Activated CD4-positive, alpha-beta T cell treated with anti-CD3 and anti-CD28 coated beads, Interleukin-2, Interleukin-4, amounts not matched to agents 100 ng/mL and 50 ng/mL, durations not matched to agents 16 hours and 8 hours (primary cell): ENCODE measurements at places on chromosomes 7 and 10.

DNA sequence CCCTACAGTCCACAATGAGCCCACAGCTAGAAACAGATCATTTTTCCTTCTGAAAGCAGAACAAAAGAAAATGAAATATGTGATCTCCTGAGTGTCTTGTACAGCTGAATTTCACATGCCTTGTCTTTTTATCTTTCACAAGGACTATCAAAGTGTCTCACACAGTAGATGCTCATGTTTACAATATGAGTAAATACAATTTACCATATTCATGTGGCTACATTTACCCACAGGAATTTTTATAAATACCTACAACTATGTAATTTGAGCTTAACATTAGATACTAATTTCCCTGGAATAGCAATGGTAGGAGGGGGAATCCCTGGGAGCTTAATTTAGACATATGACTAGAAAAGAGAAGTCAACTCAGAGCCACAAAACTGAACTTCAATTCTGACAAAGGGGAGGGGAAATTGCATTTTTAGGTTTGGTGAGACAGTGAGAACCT is 186.2 kb downstream of the MACC1 start:
- DNase-seq, result no peak

GRCh38 chr10:125023255-125023654 is 81.3 kb downstream of the ZRANB1 start:
- no peak for DNase-seq

DNA sequence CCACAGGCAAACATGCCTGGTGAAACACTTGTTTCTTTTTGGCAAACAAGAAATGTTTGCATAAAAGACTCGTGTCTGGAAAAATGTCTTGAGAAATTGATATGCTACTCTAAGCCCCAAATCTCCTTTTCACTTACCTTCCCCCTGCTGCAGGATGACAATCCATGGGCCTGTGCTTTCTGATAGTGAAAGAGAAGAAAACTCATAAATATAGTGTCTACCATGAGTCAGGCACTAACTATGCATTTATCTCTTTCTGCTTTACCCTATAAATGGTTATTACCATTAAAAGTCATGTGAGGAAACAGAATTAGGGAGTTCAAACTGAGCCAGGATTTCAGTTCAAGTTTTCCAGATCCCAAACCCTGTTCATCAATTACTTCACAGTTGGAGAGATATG is 6.6 kb upstream of the TARP start:
- no peak for DNase-seq

- DNase-seq, result no peak
These were observed 151.3 kb downstream of the GALNT11 start for GRCh38 chr7:152176797-152177196.

GRCh38 chr10:113359655-113360054 is 193.2 kb upstream of the HABP2 start:
- no peak for DNase-seq

- DNase-seq, result no peak
These were observed 128.9 kb downstream of the NRCAM start for GRCh38 chr7:108327353-108327752.

- no peak for DNase-seq
These were observed 119.8 kb downstream of the SLIT1 start for GRCh38 chr10:97065686-97066660.

- no peak for DNase-seq
These were observed 88.7 kb upstream of the PDGFA start for GRCh38 chr7:608361-608760.

GRCh38 chr10:33966946-33967345 is 632.5 kb upstream of the NRP1 start:
- no peak for DNase-seq

DNA sequence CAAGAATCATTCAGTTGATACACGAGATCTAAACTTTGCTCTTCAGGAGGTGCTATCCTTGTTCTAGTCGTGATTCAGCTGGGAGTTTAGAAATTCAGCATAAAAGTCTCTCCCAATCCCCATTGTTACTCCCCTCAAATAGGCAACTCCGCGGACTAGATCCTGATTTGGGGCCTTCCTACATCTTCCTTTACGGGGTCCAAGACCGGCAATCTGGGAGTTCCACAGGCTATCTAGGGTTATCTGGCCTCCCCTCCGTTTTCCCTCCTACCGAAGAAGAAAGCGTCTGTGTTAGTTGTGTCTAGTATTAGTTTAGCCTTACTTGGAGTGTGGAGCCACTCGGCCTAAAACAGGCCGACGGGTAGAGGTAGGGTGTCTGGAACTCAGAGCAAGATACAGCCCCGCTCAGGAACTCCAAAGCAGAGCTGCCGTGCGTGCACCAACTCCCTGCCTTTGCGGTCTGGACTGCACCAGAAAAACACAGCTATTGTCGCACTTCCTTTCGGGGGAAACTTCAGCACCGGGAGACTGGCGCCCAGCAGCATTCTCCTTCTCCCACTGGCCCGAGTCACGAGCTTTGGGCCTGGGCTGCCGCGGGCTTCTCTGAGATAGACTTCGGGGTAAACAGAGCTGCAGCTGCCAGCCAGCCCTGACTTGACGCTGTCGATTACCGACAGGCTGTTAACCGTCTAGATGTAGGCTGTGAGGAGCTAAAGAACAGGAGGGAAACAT is 1.5 kb upstream of the DLX5 start:
- DNase-seq, result no peak

DNA sequence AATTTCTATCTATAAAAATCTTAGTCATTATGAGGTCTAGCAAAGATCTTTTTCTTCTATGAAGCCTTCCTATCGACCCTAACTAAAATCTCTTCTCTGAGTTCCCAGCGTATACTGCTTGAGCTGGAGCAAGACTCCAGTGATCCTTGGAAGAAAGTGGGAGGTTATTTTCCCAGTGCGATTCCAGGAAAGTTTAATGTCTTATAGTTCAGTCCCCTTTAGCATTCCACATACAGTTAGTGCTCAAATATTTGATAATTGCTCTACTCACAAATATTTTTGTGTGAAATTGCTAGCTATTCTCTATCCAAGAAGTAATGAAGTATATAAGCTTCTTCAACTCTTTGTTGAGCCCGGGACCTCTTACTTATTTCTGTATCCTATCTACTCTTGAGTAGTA is 47.7 kb downstream of the ZEB1 start:
- no peak for DNase-seq

- no peak for DNase-seq
These were observed 42.5 kb upstream of the KCTD7 start for GRCh38 chr7:66586181-66586580.

- peak; percentile 59 for DNase-seq
These were observed 9.6 kb downstream of the ESYT2 start for GRCh38 chr7:158819571-158820203.

- no peak for DNase-seq
These were observed 17.9 kb upstream of the BMPER start for GRCh38 chr7:33887266-33887975.

DNA sequence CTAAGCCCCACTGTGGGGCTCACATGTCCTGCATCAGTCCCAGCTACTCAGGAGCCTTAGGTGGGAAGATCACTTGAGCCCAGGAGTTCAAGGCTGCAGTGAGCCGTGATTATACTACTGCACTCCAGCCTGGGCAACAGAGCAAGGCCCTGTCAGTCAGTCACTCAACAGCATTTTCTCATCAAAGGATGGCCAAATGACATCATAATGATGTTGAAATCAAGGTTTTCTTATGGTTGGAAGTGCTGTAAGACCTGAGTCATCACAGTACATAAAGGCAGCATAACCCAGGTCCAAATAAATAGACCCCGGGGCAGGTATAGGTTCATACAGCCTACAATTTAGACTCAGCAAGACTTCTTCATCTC is 341.1 kb downstream of the PARD3 start:
- DNase-seq, result no peak

DNA sequence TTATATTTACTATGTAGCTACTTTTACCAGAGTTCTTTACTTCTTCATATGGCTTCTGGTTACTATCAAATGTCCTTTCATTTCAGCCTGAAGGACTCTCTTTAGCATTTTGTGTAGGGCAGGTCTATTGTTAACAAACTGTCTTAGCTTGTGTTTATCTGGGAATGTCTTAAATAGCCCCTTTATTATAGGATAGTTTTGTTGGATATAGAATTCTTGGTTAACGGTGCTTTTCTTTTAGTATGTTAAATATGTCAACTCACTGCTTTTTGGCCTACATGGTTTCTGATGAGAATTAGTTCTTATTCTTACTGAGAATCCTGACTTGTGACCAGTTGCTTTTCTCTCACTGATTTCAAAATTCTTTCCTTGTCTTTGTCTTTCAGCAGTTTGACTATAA is 169.0 kb downstream of the ADK start:
- no peak for DNase-seq

- DNase-seq, result no peak
These were observed 238.1 kb upstream of the BMPER start for GRCh38 chr7:33667196-33667595.

- no peak for DNase-seq
These were observed 39.8 kb downstream of the EXOC4 start for GRCh38 chr7:133292631-133293030.

DNA sequence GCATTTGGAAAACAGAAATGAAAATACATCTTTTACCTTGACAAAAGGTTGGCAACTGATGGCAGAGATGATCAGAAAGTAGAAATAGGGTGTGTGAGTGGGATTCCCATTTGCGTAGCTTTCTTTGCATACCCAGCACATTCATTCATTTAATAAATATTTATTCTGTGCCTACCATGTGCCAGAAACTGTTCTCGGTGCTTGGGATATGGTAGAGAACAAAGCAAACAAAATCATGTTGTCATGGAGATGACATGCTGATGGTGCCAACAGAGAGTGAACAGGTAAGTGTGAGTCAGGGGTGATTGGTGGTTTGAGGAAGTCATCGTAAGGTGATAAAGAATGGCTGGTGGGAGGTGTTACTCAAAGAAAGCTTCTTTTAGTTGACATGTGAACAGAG is 45.4 kb downstream of the CACNB2 start:
- DNase-seq, result no peak

GRCh38 chr10:30820261-30820991 is 190.9 kb upstream of the LYZL2 start:
- no peak for DNase-seq

DNA sequence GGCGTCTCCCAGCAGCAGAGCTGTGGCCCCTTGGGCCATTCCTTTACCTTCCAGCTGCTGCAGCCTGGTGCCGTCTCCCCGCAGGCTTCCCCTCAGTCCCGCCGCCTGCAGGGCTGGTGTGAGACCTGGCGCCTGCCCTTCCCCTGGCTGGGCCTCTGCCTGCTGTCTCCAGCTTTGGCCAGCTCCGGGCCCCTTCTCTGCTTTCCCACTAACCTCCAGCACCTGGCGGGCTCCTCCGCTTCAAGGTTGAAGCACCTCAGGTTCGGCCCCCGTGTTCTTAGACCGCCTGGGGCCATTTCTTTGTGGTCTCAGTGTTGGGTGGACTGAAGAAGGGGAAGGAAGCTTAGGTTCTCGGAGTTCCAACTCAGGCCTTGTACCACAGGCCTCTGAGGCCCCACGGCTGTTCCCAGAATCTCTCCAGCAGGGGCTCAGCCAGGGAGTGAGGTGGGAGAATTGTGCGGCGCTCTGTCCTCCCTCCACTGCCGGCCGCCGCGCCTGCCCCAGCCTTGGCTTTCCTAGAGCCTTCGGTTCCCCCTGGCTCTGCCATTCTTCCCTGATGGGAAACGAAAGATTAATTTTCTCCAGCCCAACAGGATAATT is 30.3 kb downstream of the GBX1 start:
- no peak for DNase-seq

DNA sequence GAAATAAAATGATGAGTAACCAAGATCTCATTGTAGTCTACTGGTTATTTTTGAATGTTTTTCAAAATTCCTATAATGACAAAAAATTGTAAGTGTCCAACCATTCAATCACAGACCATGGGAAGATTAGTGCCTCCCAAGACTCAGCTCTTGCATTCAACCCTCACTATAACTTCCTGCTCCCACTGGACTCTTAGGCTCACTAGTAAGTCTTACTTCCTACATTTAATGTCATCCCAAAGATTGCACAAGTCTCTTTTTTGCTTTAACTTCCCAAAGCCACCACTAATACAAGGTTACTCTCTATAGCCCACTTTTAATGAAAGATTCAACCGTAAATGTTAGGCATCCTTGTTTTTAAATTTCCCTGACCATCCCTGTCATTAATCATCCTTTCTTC is 111.9 kb upstream of the NRBF2 start:
- DNase-seq, result no peak

DNA sequence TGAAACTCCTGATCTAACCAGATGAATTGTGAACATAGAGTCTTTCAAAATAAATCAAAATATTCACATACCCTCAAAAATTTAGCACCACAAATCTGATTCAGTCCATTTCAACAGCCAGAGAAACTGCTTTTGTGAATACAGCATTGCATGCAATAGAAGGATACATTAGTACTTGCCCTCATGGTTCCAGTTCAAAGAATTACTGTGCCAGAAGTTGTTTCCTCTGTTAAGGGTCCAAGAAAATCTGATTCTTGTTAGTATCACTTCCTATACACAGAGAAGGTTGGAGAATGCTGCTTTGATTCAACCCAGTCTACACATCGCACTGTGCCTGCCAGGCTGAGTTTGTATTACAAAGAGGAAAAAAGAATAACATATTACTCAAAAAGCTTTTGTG is 115.6 kb downstream of the TFEC start:
- DNase-seq, result no peak

- DNase-seq, result no peak
These were observed 21.4 kb upstream of the GNAT3 start for GRCh38 chr7:80533287-80533686.

GRCh38 chr10:53886325-53887300 is 914.4 kb downstream of the PCDH15 start:
- DNase-seq, result no peak

GRCh38 chr7:47500103-47500563 is 81.8 kb downstream of the TNS3 start:
- no peak for DNase-seq
